Activated naive CD8-positive, alpha-beta T cell treated with anti-CD3 and anti-CD28 coated beads, Interleukin-2, amount 10 ng/mL, durations not matched to agents 7 days and 5 days (primary cell): ENCODE measurements at places on chromosomes 2 and 18. TPM values are rescaled to one million over a fixed set of nuclear protein-coding genes. Genes with fewer than 3 reads are reported as not detected.
A peak's percentile ranks its signal among the peaks of the same experiment; 100 is the strongest.

DNA sequence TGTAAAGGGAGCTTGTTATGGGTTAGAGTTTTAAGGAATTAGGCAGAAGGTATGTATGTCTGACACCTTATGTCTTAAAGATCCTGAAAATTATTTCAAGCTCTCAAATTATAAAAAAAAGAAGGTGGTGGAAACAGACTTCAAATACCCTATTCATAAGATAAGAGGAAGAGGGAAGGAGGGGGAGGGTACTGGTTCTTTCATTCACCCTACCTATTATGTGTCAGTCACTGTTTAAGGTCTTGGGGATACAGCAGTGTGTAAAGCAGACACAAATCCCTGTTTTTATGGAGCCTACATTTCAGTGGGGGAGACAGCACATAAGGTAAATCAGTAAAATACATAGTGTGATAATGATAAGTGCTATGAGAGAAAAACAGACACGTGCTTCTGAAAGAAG, 184.4 kb downstream of the FHOD3 start:
- no peak for DNase-seq

DNA sequence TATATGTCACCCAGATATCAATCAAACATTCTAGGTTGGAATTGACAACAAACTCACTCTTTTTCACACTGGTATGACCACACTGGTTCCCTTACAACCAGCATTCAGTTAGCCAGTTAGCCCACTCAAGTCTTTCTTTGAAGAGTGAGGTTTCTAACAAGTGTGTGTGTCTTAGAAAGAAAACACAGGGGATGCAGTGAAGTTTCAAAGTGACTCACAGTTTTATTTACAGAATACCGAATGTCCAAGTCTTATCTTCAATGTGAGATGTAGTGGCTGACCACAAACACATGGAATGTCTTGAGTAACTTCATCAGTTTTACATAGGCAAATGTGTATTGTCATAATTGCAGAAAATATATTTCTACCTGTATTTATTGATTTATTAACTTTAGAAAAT, 274.7 kb upstream of the HNMT start:
- no peak for DNase-seq

DNA sequence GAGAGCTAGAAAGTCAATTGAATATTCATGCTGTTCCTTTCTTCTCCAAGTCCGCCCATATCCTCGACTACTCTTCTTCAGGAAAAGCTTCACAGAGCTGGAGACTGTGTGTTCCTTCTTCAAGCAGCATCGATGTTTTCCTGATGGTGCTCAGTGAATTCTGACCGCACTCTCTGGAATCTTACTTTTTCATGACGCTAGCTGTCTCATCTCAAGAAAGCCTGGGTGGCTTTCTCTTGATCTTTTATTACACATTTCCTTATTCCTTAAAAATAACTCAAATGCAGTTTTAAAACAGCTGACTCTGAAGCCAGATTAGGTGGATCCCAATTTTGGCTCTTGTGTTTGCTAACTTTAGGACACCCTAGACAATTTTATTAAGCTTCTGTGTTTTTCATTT, 1245.1 kb upstream of the LRRTM1 start:
- no peak for DNase-seq

DNA sequence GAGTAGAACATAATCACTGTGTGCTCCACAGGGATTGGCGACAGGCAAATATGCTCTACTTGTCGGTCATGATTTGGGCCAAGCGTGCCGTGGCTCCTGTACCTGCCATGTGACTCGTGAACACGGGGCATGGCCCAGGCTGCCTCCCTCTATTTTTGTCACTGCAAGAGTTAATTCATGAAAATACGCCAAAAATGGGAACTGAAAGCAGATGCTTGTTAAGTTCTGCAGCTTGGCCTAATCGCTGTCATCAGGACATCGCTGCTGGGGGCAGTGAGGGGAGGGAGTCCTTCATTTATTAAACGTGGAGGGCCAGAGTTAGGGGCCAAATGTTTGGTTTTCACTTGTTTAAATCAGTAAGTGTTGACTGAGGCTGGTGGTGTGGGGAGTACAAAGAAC, 177.8 kb downstream of the BCL2 start:
- no peak for DNase-seq

- DNase-seq = no peak
These were observed 133.0 kb upstream of the SLC14A2 start for GRCh38 chr18:45482286-45482685.

- DNase-seq = no peak
These were observed 30.6 kb downstream of the HS6ST1 start for GRCh38 chr2:128287780-128288735.

DNA sequence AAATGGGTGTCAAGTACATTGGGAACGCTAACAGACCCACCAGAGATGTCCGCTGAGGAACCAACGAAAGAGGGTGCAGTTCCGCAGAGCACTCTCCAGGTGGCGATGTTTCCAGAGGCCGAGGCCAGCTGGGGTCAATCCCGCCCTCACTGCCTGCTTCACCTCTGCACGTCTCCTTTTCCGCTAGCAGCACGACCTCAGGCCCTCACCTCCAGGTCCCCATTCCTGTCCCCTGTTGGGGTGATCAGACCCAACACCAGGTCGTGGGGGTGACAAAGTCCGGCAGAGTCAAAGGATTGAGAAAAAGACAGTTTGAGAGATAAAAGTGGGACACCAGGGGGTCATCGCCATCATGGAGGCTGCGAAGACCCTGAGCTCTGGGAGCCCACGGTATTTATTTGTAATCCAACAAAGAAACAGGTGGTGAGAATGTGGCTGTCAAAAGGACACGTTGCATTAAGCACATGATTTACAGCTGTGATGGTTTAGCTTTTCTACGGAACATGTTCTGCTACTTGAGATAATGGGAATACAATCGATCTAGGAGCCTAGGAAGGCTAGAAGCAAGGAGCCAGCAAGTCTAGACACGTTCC, 27.3 kb downstream of the ZAP70 start:
- DNase-seq = peak; percentile 52

SAP130 gene
- 37.8 TPM for total RNA-seq

CCDC141 gene
- 15.0 TPM for total RNA-seq

TRAF3IP1 gene
- total RNA-seq = 8.7 TPM

MFSD2B gene
- total RNA-seq = not detected

RAPH1 gene
- 0.58 TPM for total RNA-seq

ALPI gene
- total RNA-seq = not detected

GLI2 gene
- total RNA-seq = 1.2 TPM
